Stimulated activated CD4-positive, alpha-beta T cell treated with anti-CD3 and anti-CD28 coated beads, Interleukin-12 subunit alpha, Interleukin-12 subunit beta, amount 100 ng/mL, for 4 hours (primary cell): ENCODE measurements at places on chromosomes 4 and X.
A peak's percentile ranks its signal among the peaks of the same experiment; 100 is the strongest.

DNA sequence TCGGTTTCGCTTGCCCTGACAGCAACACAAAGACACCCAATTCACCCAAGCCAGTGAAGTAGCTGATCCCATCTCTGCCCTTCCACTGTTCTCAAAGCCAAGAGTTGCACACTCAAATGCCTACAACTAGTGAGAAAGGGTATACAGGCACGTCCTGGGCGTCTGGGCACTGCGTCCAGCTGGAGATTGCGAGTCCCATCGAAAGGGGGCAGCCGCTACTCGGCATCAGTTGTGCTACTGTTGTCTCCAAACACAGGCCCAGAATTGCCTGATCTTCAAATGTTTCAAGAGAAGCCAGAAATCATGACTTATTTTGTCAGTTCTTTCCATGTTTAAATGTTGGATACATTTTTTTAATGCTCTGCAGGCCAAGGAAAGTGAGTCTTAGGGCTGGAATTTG, 487.8 kb downstream of the BCOR start:
- no peak for DNase-seq

DNA sequence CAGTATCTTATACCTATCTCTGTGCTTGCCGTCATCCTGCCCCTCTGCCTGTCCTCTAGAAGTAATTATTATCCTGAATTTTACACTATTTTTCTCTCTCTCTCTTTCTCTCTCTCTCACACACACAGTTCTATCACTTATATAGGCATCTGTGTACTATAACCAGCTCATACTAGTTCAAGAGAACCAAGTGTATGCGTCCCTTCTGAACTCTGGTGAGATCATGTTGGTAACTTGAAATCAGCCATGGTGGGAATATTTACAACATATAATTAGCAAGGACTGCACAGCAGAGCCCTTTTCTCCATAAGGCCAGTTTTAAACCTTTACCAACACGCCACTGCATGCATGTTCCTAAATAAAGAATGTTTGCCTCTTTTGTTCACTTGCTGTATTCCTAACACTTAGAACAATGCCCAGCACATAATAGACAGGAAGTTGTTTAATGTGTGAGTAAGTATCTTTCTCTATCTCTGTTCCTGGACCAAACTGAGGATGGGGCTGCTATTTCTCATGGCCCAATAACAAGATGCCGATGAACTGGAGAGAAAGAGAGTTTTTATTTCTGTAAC, 51.1 kb upstream of the IL21 start:
- DNase-seq, result no peak

- DNase-seq, result no peak
These were observed 456.1 kb downstream of the GRXCR1 start for GRCh38 chr4:43348591-43348990.

GRCh38 chrX:103052625-103053024, 11.3 kb downstream of the BEX1 start:
- DNase-seq, result no peak

GRCh38 chr4:42366959-42367358, 30.3 kb upstream of the SHISA3 start:
- no peak for DNase-seq

DNA sequence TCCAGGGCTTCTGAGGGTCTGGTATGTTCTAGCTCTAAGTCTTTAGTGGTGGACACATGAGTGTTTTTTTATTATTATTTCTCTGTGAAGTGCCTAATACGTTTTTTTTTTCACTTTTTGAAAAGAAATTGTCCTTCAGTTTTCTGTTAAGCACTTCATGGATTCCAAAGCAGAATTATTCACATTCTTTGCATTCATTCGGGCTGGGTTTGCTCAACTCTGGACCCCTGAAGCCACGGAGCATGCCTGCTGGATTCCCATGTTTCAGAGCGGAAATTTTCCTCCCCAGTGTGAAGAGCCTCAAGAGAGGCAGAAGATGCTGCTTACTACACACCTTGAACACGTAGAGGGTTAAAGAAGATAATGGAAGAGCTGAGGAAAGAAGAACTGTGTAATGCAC, 107.5 kb downstream of the EGF start:
- DNase-seq, result no peak

DNA sequence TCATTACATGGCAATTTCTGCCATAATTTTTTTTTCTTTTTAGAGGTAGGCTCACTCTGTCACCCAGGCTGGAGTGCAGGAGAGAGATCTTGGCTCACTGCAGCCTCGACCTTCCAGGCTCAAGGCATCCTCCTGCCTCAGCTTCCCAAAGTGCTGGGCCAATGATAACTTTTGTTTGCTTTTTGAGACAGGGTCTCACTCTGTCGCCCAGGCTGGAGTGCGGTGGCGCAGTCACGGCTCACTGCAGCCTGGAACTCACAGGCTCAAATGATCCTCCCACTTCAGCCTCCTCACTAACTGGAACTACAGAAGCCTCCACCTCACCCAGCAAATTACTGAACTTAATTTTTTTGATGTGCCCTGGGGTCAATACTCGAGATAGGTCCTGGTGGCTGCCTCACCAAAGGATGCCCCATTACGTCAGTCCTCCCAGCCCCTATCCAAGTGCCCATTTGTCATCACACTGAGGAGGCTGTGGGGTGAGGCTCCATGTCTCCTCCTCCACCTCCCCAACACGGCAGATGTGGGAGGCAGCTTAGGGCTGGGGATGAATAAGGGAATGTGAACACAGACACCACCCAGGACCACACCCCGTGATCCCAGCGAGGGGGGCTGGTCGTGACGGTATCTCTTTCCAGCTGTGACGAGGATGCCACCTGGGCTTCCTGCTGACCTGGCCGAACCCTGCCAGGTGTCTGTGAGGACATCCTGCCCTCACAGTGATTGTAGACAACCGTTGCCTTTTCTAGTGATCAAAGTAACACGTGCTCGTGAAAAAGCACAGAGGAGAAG, 12.4 kb upstream of the NKX1-1 start:
- no peak for DNase-seq

- no peak for DNase-seq
These were observed 57.4 kb downstream of the RAPGEF2 start for GRCh38 chr4:159160242-159160641.

GRCh38 chrX:102899940-102900916, 36.8 kb upstream of the RAB40AL start:
- peak; percentile 62 for DNase-seq

DNA sequence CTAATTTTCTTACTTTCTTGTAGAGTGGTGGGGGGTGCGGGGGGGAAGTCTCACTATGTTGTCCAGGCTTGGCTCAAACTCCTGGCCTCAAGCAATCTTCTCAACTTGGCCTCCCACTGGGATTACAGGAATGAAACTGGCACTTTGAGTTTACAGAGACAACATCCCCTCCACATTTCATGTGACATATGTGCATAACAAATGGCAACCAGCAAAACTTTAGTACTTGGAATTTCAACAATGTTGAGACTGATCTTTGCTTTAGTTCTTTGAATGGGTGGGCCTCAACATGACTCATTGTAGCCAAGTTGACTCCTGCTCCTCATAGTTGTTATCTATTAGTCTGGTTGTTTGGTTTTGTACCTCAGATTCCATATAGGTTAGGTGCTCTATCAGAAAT, 11.4 kb upstream of the FMR1 start:
- DNase-seq, result no peak

DNA sequence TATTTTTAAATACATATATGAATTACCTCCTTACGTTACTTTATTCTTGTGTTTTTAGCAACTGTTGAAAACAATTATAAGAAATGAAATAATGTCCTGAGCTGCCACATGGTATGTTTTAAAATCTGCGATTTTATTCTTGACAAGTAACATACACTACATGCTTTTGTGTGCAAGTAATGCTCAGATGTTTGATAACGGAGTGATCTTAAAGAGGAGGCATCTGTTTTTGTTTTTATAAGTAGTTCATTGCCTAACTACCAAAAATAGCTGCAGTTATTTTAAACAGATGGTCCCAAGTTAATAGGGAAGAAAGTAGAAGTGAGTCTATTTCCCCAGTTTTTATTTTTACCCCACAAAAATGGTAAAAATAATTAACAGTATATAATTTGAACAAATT, 55.2 kb downstream of the GAB1 start:
- no peak for DNase-seq

DNA sequence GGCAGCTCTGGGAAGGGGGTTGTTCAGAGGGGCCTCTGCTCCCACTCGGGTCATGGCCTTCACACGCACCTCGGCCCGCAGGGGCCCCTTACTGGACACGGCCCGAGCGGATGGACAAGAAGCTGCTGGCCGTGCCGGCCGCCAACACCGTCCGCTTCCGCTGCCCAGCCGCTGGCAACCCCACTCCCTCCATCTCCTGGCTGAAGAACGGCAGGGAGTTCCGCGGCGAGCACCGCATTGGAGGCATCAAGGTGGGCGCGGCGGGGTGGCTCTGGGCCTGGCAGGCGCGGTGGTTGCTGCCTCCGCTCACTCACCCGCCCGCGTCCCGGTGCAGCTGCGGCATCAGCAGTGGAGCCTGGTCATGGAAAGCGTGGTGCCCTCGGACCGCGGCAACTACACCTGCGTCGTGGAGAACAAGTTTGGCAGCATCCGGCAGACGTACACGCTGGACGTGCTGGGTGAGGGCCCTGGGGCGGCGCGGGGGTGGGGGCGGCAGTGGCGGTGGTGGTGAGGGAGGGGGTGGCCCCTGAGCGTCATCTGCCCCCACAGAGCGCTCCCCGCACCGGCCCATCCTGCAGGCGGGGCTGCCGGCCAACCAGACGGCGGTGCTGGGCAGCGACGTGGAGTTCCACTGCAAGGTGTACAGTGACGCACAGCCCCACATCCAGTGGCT, 8.3 kb downstream of the FGFR3 start:
- no peak for DNase-seq

DNA sequence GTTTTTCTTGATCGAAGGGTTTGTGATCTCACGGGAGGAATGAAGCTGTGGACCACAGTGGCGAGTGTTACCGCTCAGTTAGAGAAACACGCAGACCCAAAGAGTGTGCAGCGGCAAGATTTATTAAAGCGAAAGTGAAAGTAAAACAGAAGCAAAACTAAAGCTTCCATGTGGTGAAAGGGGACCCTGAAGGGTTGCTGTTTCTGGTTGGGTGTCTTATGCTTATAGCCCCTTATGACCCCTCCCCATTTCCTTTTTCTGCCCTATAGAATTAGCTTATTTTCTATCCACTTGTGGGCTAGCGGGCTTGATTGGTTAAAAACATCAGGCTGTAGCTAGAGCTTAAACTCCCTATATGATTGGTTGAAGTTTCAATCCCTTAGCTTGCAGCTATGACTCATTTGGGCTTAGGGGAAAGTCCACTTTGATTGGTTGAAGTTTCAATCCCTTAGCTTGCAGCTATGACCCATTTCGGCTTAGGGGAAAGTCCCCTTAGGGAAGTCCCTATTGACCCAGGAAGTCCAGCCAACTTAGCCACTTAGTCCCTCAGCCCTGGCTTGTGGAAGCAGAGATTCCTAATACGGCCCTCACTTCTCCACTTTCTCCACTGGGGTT, 171.2 kb upstream of the NWD2 start:
- DNase-seq, result no peak

DNA sequence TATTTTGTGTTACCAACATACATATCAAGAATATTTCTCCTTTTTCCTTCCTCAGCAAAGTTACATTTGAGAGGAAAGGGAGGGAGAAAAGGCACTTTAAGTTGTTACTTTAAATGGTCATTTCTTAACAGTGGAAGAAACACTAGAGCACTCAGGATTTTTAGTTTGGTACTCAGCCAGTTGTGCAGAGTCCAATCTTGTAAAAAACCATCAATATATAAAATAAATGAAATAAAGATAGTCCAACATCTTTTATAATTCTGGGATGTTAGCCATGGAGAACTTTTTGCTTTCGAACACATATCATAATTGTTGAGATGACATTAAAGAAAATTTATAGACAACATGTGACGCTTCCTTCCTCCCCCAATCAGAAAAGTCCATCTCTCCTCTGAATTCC, 253.8 kb downstream of the QDPR start:
- no peak for DNase-seq

- no peak for DNase-seq
These were observed 16.4 kb downstream of the BANK1 start for GRCh38 chr4:101806914-101807313.

- DNase-seq, result no peak
These were observed 80.3 kb downstream of the LNX1 start for GRCh38 chr4:53511014-53511413.

- no peak for DNase-seq
These were observed 173.0 kb upstream of the TET2 start for GRCh38 chr4:104973708-104974107.

GRCh38 chr4:60155088-60155487, 1045.0 kb upstream of the ADGRL3 start:
- DNase-seq, result no peak

DNA sequence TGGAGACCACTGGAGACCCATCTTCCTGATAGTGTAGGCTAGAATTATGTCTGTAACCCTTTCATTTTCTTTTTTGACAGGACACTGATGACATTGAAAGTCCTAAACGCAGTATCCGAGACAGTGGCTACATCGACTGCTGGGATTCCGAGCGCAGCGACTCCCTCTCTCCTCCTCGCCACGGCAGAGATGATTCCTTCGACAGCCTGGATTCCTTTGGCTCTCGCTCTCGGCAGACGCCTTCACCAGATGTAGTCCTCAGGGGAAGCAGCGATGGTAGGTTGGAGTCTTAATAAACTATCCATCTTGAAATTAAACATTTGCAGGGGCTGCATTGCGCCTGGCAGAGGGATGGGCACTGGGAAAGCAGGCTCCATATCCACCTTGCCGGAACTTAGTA, 75.4 kb downstream of the LIMCH1 start:
- DNase-seq, result no peak

- DNase-seq, result no peak
These were observed 196.0 kb downstream of the NWD2 start for GRCh38 chr4:37440501-37440900.

GRCh38 chr4:180532691-180533090, 1710.5 kb upstream of the TENM3 start:
- no peak for DNase-seq

- DNase-seq, result no peak
These were observed 343.5 kb upstream of the SMIM31 start for GRCh38 chr4:164410401-164410800.

DNA sequence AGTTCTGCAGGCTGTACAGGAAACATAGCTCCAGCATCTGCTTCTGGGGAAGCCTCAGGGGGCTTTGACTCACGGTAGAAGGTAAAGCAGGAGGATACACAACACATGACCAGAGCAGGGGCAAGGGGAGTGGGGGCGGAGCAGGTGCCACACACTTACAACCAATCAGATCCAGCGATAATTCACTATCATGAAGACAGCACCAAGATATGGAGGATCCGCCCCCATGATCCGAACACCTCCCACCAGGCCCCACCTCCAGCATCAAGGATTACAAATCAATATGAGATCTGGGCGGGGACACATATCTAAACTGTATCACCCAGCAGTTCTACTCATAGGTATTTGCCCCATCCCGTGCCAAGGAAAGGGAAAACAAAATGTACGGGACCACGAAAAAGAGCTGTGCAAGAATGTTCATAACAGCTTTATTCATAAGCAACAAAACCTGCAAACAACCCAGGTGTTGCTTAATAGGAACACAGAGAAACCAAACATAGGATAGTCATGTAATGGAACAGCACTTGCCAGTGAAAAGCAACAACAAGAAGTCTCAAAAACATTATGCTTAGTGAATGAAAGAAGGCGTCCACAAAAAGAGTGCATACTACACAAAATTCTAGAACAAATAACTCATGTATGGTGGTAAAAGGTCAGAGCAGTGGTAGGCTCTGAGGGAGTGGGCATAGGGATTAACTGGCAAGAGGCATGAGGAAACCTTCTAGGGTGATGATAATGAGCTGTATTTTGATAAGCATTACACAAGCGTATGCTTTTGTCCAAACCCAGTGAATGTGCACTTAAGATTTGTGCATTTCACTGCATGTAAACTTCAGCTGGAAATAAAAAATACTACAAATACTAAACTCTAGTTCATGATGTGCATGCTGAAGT, 130.9 kb upstream of the FAM9B start:
- no peak for DNase-seq
